Panc1 (cell line): ENCODE measurements at places on chromosomes 5 and 9. TPM values are rescaled to one million over a fixed set of nuclear protein-coding genes. Genes with fewer than 3 reads are reported as not detected.

DNA sequence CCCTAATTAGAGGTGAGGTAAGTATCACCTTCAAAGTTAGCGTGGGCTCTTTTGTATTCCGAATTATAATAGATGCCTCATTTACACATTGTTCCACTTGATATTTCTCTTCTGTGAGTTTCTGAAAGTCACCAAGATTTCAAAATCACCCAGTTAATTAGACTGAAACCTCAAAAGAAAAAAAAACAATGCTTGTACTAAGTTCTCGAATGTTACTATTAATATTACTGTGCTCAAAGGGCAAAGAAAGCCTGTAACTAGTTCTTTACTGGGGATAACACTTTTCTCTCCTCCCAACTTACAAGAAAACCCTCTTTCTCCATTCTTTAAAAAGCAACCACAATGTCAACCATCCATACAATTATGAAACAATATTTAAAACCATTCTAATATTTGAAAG is 98.5 kb downstream of the STRBP start:
- no peak for DNase-seq

The DIPK1B gene
- 10.6 TPM for total RNA-seq

GRCh38 chr9:86774116-86774515 is 173.2 kb downstream of the GAS1 start:
- no peak for DNase-seq

The NR5A1 gene
- 2.5 TPM for total RNA-seq

- no peak for DNase-seq
These were observed at the start of gene CCNO for GRCh38 chr5:55232985-55233928. Gene CCNO (minus strand): TSS chr5:55233608. CDS start chr5:55233523, 85 bp downstream.

GRCh38 chr9:89864257-89864656 is 259.4 kb downstream of the GADD45G start:
- DNase-seq, result no peak

GRCh38 chr5:167939686-167940085 is 351.8 kb upstream of the WWC1 start:
- no peak for DNase-seq

GRCh38 chr9:14095277-14095676 is 218.7 kb downstream of the NFIB start:
- no peak for DNase-seq

The ZNF483 gene
- total RNA-seq, result 4.8 TPM

DNA sequence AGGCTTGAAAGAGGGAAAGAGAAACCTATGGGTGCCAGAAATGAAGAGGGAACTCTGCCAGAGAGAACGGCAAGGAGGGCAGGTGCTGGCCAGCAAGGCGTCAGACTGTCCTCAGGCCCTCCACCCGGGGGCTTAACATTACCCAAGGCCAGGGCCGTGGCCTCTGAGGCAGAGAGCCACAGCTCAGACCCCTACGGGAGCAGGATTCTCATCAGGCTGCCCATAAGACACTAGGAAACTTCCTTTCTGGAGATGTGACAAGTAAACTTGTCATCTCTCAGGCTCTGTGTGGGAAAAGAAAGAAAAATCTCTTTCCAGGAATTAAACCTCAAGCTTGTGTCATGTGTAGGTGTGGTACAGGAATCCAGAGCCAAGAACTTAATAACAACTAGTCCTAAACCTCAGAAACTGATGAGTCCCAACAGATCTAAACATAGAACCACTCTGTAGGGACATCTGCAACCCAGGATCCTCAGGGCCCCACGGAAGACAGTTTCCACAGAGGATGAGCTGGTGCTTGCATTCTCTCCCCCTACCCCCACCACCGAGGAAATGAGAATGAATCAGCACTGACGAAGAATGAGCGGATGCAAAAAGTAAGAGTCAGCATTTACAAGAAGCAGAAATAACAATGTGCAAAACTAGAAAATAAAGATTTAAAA is 74.3 kb downstream of the DCP2 start:
- no peak for DNase-seq

DNA sequence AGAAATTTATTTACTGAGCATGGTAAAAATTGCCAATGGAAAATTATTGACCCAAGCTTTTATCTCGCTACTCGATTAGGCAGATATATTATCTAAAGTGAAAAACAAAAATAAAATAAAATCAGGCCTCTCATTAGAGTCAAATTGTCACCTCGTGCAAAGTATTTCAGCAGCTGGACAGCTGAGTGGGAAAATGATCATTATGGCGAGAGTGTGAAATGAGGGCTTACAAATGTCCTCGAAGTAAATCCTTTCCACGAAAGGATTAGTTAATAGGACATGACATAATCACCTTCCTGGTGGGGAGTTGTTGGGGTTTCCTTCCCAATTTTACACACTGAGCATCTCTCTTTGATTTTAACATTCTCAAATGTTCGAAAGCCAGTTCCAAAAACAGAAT is 5.4 kb upstream of the DPYSL3 start:
- DNase-seq, result no peak

GRCh38 chr9:38125889-38126288 is 56.9 kb upstream of the SHB start:
- no peak for DNase-seq

The LPAR1 gene
- 11.0 TPM for total RNA-seq
